HT1080 (cell line): ENCODE measurements at places on chromosomes 13 and 19. TPM values are rescaled to one million over a fixed set of nuclear protein-coding genes. Genes with fewer than 3 reads are reported as not detected.

Gene GDF15
- total RNA-seq = 97.3 and 120 TPM in 2 replicates

GRCh38 chr19:1626417-1627010 lies 21.3 kb upstream of the UQCR11 start:
- DNase-seq = no peak

GRCh38 chr13:110328573-110328972 lies 21.5 kb downstream of the COL4A2 start:
- no peak for DNase-seq

Gene GPR12
- not detected in 2 replicates for total RNA-seq

GRCh38 chr13:31015199-31015598 lies 82.7 kb downstream of the TEX26 start:
- no peak for DNase-seq

Gene ZNF805
- 6.4 and 7.3 TPM in 2 replicates for total RNA-seq

DNA sequence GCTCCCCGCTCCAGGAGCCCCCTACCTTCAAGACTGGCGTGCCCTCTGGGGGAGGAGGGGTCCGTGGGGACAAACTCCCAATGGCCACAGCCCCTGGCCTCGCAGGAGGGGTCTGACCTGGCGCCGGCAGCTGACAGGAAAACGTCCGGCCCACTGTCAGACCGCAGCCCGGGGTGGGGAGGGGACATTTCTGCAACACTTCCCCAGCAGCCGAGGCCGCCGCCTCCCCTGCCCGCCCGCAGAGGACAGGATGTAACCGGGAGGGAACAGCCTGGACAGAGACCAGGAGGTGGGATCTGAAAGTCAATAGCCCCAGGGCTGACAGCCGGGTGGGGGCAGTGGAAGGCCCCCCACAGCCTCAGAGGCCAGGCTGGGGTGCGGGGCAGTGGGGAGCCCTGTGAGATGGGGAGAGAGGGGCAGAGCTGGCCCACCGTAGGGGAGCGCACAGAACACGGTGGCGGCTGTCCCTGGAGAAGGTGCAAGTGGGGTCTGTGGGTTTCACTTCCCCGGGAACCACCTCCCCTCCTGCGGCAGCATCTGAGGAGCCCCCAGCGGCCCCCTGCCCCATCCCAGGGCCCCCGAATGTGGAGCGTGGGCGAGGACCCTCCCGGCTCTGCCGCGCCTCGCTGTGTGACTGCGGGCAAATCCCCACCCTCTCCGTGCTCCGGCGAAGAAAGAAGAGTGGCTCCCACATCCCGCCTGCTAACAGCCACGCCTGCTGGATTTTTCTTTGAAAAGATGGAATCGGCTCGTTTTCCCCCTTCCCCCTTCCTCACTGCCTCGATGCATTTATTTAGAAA lies at the start of gene PEAK3:
Gene PEAK3 (minus strand): TSS at position 114 of the 800 bp plus-strand sequence. CDS start 1,244 bp downstream, outside the sequence.
- DNase-seq = peak; percentile 63

DNA sequence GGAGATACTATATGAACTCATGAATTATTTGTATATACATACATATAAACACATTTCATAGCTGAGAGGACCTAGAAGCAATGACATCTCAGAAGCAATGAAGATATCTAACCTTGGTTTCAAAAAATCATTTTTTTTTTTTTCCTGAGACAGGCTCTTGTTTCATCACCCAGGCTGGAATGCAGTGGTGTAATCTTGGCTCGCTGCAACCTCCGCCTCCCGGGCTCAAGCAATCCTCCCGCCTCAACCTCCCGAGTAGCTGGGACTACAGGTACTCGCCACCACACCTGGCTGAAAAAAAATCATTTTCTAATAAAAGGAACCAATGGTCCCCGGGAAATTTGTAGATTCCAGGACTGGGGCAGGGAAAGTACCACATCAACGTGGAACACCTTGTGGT lies 4.0 kb downstream of the ZNF565 start:
- no peak for DNase-seq

DNA sequence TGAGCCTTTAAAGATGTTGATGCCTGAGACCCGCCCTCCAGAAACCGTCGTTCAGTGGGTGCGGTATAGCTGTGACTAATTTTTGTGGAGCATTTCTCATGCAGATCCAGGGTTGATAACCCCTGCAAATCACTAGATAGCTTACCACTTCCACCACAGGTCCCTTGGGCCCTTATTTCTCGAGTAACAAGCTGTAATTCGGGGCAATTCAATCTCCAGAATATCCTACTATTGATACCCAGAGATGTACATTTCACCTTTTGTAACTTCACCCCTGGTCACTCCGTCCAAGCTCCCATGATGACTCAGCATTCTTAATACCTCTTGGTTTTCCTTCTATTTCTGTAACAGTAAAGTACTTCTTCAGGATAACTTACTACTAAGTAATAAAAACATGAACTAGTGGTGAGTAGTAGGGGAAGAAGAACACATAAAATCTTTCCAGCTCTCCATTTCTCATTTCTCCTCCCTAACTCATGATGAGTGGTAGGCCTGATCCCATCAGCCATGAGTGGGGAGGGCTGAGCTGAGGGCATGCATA lies 71.9 kb upstream of the UBL3 start:
- DNase-seq = peak; percentile 60

DNA sequence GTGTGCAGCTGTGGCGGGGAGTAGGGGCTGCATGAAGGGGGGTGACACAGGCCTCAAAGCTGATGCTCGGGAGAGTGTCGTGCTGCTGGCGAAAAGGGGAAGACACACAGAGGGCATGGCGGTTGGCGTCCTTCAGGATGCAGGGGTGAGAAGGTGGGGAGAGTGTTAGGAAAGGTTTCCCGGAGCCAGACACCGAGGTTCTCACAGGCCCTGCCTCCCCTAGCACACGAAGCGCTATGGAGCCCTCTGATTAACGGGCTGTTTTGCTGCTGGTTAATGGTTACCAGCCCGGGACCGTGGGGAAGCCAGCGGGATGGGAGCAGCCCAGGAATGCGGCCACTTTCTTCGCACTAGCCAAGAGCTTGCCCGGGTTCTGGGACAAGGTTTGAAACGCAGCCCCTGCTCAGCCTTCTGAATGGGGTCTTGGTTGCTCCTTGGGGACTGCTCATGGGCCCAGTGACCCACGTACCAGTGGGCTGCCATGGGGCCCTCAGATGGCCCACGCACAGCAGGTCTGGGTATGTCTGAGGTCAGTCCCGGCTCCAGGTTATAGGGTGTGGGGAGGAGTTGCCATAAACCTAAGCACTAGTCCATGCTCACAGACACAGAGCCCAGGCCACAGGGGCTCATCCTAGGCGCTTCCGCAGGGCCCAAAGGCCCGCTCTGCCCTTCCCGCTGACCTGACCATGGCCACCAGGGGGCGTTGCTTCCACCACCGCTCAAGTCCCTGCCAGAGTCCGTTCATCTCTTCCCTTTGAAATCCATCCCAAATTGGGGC lies 31.3 kb upstream of the ISYNA1 start:
- DNase-seq = peak; percentile 53

- DNase-seq = no peak
These were observed 185.9 kb downstream of the NUFIP1 start for GRCh38 chr13:44803390-44803789.

GRCh38 chr19:18438331-18439024 lies 545 bp upstream of the ISYNA1 start:
- no peak for DNase-seq

Gene PSPC1
- 72.1 and 86.0 TPM in 2 replicates for total RNA-seq

Gene CADM4
- total RNA-seq = 1.3 and 1.5 TPM in 2 replicates

- DNase-seq = no peak
These were observed 17.6 kb downstream of the DCAF15 start for GRCh38 chr19:13969897-13970296.

Gene C19orf73
- 1.6 and 2.1 TPM in 2 replicates for total RNA-seq

- DNase-seq = no peak
These were observed 15.7 kb downstream of the CIC start for GRCh38 chr19:42284591-42285341.

Gene PROZ
- total RNA-seq = not detected in 2 replicates

- DNase-seq = no peak
These were observed 254.9 kb upstream of the PCDH20 start for GRCh38 chr13:61670384-61671161.

DNA sequence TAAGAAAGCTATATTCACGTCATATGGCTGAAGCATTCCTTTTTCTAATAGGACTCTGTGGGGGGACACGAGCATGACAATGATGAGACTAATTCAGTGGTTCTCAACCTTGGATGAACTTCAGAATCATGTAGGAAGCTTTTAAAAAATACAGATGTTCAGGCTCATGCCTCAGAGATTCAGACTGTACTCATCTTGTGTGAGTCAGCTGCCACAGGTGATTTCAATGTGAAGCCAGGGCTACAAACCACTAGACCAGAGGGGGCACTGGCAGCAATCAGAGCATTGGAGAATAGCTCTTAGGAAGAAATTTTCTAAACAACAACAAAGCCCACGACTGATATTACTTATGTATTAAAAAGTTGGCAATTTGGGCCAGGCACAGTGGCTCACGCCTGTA lies 91.7 kb downstream of the SERP2 start:
- peak; percentile 44 for DNase-seq

Gene ZNF534
- 0.33 and 0.51 TPM in 2 replicates for total RNA-seq

DNA sequence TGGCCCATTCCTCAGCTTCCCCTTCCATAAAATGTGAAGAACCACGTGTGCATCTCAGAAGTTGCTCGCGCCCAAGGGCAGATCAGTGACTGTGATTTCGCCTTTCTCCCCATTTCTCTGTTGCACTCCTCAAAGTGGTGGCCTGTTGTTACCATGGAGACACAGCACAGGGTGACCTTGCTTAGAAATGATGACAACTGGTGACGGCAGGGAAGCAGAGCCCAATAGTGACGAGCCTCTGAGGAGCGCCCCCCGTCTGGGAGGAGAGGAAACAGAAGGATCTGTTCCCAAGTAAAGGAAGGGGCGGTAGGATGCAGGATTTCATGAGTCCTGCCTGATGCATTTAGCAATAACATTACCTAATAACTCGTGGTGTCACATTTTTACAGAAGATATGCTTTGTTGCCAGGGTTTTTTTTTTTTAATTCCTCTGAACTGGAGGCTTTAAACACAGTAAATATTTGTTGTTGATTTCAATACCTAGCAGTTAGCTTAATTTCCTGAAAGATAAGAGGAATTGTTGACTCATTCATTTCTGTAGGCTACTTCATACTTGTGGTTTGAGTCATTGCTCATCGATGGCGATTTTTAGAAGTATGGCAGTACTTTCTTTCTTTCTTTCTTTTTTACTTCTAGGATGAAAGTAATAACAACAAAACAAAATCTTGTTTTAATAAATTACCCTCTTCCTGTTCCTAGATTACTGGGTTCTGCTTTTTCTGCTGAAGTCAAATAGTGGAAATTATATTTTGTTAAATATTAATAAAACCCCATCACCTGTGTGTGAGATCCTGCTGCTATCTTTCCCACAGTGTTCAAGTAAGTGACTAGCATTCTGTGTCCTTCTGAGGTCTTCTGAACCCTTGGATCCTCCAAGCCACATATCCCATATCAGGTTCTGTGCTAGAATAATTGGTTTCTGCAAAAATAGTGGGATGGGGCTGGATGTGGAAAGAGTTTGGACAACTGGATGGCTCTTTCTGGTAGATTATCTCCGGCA lies 36.0 kb downstream of the MBNL2 start:
- peak; percentile 95 for DNase-seq

- peak; percentile 60 for DNase-seq
These were observed 911 bp downstream of the ENOX1 start for GRCh38 chr13:43785650-43786471.

Gene ARHGEF18
- total RNA-seq = 20.5 and 20.7 TPM in 2 replicates

Gene HIF3A
- not detected in 2 replicates for total RNA-seq

DNA sequence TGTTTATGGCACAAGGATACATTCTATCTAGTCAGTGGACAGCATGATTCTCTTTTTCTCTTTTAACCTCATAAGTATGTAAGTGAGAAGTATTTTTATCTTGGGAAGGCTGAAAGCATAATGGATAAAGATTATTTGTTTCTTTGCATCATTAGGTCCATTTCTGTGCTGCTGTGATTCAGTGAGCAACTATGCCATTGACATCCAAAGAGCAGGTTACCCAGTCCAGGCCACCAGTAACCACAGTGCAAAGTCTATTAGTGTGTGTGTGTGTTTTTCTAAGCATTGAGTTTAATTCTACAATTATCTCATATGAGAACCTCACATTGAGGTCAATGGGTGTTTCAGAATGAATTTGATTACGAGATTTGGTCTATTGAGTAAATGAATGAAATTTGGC lies 158.8 kb upstream of the DACH1 start:
- DNase-seq = no peak

Gene ZNF556
- total RNA-seq = 0.03 TPM in 1 of 2 replicates, not detected in the other

GRCh38 chr19:40801426-40802299 lies 2.7 kb downstream of the EGLN2 start:
- DNase-seq = no peak

Gene LIN37
- 4.5 and 5.4 TPM in 2 replicates for total RNA-seq

- DNase-seq = no peak
These were observed 39.0 kb upstream of the WASF3 start for GRCh38 chr13:26518451-26518959.

DNA sequence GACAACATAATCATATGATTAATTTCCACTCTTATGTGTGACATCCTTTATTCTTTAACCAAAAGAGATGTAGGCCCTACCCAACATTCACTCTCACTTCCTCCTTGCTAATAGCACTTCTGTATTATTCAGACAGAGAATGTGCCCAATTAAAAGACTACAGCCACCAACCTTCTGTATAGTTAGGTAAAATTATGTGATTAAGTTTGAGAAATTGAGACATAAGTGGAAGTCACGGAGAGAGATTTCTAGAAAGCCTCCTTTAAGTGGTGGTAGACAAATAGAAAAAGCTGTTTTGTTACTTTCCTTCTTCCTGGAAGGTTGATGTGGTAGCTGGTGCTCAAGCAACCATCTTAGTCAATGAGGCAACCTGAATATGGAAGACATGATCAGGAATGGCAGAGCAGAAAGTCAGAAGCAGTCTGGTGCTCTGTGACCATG lies 14.8 kb downstream of the EPSTI1 start:
- no peak for DNase-seq

DNA sequence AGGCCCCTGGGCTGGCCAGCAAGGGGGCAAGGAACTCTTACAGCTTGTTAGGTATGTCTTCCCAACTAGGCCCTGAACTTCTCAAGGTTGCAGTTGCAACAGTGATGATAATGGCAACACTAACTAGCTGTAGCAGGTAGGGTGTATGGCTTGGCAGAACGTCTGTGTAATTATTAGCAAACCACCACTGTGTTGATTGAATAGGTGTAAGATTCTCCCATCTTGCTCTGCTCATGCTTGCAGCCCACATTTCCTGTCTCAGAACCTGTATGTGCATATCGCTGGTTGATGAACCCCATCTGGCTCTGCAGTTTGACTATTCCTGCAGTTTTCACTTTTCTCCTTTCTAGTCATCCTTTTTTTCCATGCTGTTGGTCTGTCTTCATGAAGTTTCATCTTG lies 178.8 kb downstream of the KATNAL1 start:
- no peak for DNase-seq

Gene CDC42EP5
- 1.7 and 1.8 TPM in 2 replicates for total RNA-seq

Gene SPACA4
- total RNA-seq = not detected in 2 replicates

- DNase-seq = no peak
These were observed 16.3 kb downstream of the MYO9B start for GRCh38 chr19:17091758-17092333.

- DNase-seq = no peak
These were observed 25.4 kb downstream of the ITM2B start for GRCh38 chr13:48258430-48258829.

DNA sequence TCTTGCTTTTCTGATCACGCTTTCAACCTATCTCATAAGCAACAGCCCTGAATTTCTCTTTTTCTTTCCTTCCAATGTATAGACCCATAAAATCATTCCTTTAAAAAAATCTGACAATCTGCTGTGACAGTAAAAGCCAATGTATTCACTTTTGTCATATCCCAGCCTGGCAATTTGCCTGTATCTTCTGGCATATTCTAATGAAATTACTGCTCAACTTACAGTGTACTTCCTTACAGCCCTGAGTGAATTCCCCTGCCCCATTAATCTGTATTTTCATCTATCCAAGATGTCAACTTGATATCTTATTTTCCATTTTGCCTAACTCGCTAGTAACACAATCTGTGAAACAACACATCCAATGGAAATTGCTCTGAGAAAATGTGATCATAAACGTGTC lies 18.0 kb upstream of the SERP2 start:
- no peak for DNase-seq
